ENCODE measurements at places on chromosomes 7 and 10. TPM values are rescaled to one million over a fixed set of nuclear protein-coding genes. Genes with fewer than 3 reads are reported as not detected.

- DNase-seq, result no peak
Measured at GRCh38 chr7:128948976-128949760, 11.4 kb downstream of the IRF5 start.

The C10orf105 gene
- total RNA-seq, result 0.21 TPM

GRCh38 chr7:27099453-27100370 lies 2.8 kb downstream of the HOXA2 start:
- DNase-seq, result no peak

GRCh38 chr7:92412745-92413144 lies 34.5 kb upstream of the GATAD1 start:
- no peak for DNase-seq

- DNase-seq, result no peak
Measured at GRCh38 chr10:133045556-133046389, 42.0 kb upstream of the ADGRA1 start.

GRCh38 chr10:130398090-130398994 lies 262.2 kb downstream of the GLRX3 start:
- DNase-seq, result no peak
